ENCODE measurements at places on chromosomes 3 and 15.

DNA sequence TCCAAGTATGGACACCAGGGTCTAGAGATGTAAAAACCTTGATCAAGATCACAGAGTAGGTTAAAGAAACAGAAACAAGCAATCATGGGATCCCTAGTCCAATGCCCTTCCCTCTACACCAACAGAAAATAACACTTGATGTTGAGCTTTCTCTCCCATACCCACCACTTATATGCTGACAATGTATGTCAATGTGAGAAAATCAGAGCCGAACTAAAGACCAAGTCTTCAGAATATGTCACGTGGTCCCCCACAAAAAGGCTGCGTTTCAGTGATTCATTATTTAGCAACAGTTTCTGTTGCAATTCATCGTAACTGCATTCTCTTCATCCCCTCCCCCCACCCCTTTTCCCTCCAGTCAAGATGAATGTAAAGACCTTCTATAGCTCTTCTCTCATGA lies 278.9 kb upstream of the STT3B start:
- DNase-seq = no peak

- no peak for DNase-seq
Observed at GRCh38 chr3:112594856-112595255, 33.0 kb downstream of the SLC35A5 start.

- no peak for DNase-seq
Observed at GRCh38 chr3:58062472-58062871, 54.2 kb downstream of the FLNB start.

- DNase-seq = no peak
Observed at GRCh38 chr3:72052841-72053409, 268.0 kb upstream of the PROK2 start.

GRCh38 chr15:79091204-79091867 lies 756 bp upstream of the RASGRF1 start:
- DNase-seq = no peak

GRCh38 chr15:85289677-85290365 lies 90.6 kb upstream of the AKAP13 start:
- peak; percentile 5 for DNase-seq

GRCh38 chr3:59866076-59866475 lies 816.3 kb upstream of the CFAP20DC start:
- no peak for DNase-seq

- no peak for DNase-seq
Observed at GRCh38 chr3:95235916-95236315, 1173.1 kb downstream of the NSUN3 start.

DNA sequence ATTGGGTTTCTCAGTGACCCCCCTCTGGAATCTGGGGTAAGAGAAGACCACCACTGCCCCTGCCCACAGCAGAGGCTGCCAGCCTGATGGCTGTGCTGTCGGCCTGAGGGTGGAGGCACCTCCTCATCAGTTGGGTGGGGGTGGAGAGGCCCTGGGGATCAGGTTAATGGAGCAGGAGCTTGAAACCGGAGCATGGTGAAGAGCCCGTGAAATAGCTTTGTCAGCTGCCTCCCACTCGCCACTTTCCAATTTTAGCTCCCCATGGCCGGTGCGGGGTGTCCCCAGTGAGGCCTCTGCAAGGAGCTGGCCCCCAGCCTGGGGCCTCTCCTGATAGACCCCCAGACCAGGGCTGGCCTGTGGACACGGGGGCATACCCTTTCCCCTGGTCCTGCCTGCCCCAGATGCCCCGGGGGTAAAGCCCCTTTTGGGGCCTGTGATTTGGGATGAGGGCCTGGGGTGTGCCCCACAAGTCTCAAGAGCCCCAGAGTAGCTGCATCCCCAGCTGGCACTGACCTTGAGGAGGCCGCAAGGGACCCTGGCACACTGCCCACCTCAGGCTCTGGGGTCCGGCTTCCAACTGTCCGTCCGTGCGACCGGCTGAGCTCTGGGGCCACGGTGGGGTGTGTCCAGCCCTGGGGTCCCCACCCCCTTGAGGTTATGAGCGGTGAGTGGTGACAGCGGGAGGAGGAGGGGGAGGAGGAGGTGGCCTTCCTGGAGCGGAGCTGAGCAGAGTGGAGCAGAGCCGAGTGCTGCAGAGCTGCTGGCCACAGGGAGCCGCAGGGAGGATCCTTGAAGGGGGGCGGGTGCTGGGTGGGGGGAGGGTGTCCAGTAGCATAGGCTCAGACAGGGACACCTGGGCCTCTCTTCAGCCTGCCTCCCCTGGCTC lies at the start of gene HHATL:
Gene HHATL (minus strand): TSS at position 733 of the 886 bp plus-strand sequence. CDS start 1,972 bp downstream, outside the sequence.
- no peak for DNase-seq

DNA sequence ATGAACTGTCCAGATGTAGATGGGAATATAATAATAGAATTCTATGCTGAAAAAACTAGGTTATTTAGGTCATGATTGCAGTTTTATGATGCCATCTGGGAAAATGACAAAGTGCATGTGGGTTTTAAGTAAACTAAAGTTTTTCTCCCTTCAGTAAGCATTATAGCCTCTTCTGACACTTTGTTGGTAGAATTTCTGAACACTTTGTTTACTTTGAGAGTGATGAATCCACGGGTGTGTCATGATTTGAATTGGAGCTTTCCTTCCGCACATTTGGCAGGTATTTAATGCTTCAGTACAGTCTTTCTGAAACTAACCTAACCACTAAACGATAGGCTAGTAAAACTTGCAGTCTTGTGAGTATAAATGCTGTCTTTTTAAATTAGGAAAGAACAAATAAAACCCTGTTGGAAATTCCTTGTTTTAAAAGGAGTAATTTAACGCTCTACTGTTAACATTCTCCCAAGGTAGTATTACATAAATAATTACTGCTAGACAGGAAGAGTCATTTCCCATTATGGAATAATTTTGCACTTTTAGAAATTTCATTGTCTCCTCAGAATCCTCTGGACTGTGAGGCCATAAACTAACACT lies 7.0 kb downstream of the FILIP1L start:
- no peak for DNase-seq

GRCh38 chr3:171854649-171855305 lies 11.6 kb downstream of the TMEM212 start:
- DNase-seq = no peak

DNA sequence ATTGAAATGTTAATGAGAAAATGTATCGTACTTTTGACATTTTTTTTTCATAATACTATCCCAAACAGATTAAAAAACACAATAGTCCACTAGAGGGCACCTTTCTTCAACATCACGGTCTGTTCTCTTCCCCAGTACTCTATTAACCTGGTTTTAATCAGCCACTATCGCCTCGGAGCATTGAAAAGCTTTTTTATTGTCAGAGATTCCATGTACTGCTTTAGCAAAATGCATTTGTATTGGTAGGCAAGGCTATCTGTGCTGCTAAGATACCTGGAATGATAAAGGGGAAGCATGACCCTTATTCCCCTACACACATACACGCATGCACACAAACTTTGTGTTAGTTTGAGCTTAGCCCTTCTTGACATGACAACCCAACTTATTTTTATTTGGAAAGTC lies 160.1 kb upstream of the IL12A start:
- peak; percentile 60 for DNase-seq

- DNase-seq = no peak
Observed at GRCh38 chr15:32873284-32874114, 155.7 kb downstream of the GREM1 start.

DNA sequence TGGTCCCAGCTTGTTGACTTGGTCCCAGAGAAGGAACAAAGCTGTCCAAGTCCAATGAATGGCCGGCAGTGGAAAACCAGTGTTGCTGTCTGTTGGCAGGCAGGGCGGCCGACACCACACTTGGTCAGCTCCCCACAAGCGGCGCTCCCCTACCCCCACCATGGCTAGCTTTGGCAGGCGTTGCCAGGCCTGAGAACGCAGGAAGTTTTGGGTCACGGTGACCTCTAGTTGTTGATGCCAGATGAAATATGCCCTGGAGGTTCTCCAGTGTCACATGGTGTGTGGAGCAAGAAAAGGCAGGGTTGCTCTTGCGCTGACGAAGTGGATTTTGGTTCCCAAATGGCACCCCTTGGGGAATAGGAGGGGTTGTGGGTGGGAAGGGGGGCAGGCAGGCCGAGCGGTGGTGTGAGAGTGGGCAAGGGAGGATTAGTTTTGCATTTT lies 72.7 kb upstream of the TPRG1 start:
- DNase-seq = no peak

DNA sequence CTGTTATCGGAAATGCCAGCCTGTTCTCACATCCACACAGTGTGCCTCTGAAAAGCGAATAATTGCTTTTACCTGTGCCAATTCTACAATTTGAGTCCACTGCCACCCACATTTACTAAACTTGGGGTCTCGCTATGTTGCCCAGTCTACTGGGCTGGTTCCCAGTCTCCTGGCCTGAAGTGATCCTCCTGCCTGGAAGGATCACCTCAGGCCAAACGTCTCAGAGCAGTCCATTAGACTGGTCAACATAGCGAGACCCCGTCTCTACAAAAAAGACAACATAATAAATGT lies 827 bp upstream of the INO80 start:
- DNase-seq = no peak

GRCh38 chr3:143536817-143537535 lies 311.3 kb downstream of the SLC9A9 start:
- peak; percentile 39 for DNase-seq

DNA sequence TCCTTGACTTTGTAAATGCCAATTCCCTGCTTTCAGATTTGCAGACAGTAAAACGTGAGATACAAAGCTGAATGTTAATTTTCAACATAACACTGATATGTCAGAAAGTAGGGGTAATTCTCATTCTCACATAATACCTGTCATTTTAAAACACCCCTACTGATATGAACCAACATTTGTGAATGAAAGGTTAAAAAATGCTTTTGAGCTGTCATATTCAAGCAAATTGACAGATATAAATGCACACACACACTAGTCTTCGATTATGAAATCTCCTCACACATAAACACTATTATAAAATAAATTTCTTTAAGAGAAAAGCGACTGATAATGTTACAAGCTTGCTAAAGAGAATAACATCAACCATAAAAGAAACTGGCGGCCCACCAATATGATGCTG lies 128.8 kb downstream of the PEAK1 start:
- no peak for DNase-seq

- no peak for DNase-seq
Observed at GRCh38 chr3:41933154-41933676, 28.7 kb downstream of the ULK4 start.

DNA sequence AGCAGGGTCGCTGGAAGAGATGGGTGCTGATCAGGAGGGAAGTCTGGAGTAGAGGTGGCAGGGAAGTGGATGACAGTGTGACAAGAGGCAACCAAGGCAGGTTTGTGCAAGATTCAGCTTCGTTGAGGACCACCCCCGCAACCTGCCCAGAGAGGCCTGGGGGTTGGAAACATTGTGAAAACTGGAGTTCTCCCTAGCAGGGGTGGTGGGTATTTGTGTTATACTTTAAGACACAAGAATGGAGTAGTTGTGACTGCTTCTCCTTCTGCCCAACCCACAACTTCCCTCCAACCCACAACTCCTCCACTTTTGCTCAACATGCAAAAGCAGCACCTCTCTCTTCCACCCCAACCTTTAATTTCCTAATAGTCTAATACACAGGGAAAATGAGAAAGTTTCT lies 8.6 kb upstream of the ARNT2 start:
- no peak for DNase-seq

GRCh38 chr15:22259881-22260421 lies 179.6 kb downstream of the OR4M2 start:
- no peak for DNase-seq

GRCh38 chr3:71001303-71001830 lies 582.2 kb downstream of the FOXP1 start:
- DNase-seq = no peak

DNA sequence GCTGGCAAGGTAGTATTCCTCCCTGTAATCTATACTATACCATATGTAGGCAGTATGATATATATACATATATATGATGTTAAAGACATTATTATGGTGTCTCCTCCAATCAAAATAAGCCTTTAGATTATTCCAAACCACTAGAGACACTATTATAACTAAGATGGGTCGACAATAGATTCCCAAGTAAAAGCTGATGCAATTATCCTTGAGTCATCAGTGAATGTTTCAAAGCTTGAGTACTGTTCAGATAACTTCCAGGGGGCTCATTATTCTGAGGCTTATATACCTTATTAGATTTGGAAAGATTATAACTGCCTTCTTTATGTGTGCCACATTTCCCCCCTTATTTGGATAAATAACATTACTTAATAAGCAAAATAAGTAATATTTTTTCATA lies 11.9 kb upstream of the C3orf38 start:
- no peak for DNase-seq

DNA sequence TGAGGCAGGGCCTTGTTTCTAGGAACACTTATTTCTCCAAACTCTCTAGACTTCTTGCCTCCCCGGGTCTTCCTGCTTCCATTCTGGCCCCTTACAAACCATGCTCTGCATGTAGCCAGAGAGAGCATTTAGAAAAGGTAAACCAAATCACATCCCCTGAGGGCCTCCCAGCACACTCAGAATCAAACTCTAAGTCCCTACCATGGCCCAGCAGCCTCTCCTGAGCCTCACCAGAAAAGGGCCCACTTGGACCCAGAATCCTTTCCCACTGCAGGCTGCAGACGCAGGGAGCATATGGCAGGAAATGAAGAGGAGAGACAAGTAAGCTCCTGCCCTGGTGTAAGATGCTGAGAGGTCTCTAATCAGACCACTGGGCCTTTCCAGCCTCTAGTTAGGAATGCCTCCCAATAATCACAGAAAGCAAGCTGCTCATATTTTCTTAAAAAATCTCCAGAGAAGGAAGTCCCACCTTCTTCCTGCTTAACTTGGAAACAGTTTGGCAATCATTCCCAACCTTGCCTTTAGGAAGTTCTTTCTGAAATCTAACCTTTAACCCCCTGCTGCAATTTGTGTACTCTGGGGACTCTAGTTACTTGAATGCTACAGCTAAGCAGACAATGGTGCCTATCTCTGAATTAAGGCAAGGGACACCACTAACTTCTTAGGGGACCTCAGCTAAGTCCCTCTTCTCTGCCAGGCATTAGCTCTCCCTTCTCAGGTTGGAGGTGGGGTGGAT lies 4.2 kb downstream of the AMOTL2 start:
- no peak for DNase-seq

- DNase-seq = no peak
Observed at GRCh38 chr3:188369526-188369925, 215.6 kb downstream of the LPP start.

GRCh38 chr15:40452296-40453090 lies 11.7 kb downstream of the BAHD1 start:
- no peak for DNase-seq

DNA sequence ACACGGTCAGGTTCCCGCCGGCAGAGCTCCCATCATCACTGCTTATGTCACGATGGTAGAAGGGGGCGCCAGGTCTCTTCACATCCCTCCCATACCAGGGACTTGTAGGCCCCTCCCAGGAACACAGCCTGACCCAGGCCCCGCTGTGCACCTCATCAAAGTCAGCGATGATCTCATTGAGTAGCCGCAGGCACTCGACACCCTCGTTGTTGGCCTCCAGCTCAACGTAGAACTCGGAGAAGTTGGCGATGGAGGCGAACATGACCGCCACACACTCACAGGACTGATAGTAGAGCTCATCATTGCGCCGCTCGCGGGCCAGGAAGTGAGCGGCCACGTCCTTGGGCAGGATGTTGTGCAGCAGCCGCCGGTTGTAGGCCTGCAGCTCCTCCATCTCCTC lies 89.2 kb downstream of the SEC22A start:
- no peak for DNase-seq

- DNase-seq = no peak
Observed at GRCh38 chr3:37444696-37445095, 270.3 kb upstream of the LRRFIP2 start.

GRCh38 chr3:5160940-5161858 lies 26.3 kb upstream of the EDEM1 start:
- no peak for DNase-seq

GRCh38 chr3:162274070-162274469 lies 777.5 kb downstream of the OTOL1 start:
- no peak for DNase-seq

- no peak for DNase-seq
Observed at GRCh38 chr3:4398120-4398940, 68.7 kb downstream of the SUMF1 start.

GRCh38 chr3:146746190-146746589 lies 141.0 kb upstream of the PLSCR5 start:
- no peak for DNase-seq

All from NCI-H446 treated with DMSO at 0.1 percent for 48 hours (cell line).